ENCODE measurements at places on chromosomes 6 and 20. TPM values are rescaled to one million over a fixed set of nuclear protein-coding genes. Genes with fewer than 3 reads are reported as not detected.

Gene TCF15
- total RNA-seq, result 5.8 TPM

Gene OOEP
- total RNA-seq, result not detected

DNA sequence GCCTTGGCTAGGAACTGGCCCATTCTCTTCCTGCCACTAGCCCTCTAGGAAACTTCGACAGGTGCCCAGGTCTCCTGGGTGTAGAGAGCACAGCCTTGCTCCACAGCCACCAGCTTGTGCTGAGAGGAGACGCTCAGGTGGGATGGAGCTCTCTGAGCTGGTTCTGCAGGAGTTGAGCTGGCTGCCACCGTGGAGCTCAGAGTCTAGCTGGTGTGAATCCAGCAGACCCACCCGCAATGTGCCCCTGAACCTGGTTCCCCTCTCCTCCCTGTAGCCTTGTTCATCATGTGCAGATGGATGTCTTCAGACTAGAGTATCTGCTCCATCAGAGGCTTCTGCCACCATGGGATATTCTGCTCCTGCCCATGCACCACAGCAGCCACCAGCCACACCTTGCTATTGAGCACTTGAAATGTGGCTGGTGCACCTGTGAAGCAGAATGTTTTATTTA lies 222.5 kb downstream of the SYNDIG1 start:
- DNase-seq, result no peak
- no peaks in the 10 kb centered on the region for H3K36me3 ChIP-seq
- no peak overlapping the region for H3K27ac ChIP-seq
- peaks cover 7% of the 10 kb centered on the region for H3K4me1 ChIP-seq

DNA sequence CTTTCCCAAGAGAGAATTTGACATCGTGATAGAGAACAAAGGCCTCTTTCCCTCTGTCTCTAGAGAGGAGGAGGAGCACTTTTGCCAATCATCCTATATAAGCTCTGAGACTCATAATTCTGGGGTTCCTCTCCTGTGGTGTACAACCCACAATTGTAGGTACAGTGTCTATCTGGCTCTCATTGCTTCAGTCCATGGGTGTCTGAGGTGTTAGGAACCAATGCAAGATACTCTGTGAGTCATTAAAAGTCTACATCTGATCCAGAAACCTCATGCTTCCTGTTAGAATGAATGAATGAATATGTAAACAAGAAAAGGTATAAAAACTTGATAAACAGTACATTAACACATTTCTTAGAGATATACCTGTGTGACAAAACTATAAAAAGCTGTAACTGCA lies 356.7 kb downstream of the QKI start:
- no peaks in the 10 kb centered on the region for H3K27me3 ChIP-seq
- no peaks in the 10 kb centered on the region for H3K36me3 ChIP-seq
- H3K4me3 ChIP-seq, result no peak overlapping the region
- no peak overlapping the region for H3K27ac ChIP-seq

GRCh38 chr20:4896971-4897497 lies 104.3 kb downstream of the SLC23A2 start:
- H3K27me3 ChIP-seq, result no peaks in the 10 kb centered on the region
- H3K36me3 ChIP-seq, result no peaks in the 10 kb centered on the region
- DNase-seq, result no peak

DNA sequence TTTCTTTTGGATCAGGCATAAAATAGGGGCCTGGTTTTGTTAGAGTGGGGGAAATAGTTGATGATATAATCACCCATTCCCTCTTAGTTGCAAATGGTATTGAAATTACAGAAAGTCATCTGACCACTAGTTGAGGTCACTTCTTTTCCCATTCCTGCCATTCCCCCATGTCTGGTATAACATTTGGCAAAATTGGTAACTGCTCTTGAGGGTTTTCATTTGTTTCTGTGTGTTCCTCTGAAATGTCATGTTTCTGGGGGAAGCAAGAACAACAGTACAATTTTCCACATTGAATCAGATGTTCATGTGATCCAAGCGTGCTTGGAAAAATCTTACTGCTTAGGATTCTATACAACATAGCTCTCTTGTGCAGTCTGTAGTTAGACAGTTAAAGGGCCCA lies 7.3 kb downstream of the AIG1 start:
- H3K27ac ChIP-seq, result no peak overlapping the region
- no peaks in the 10 kb centered on the region for H3K27me3 ChIP-seq
- H3K4me3 ChIP-seq, result no peak overlapping the region
- no peaks in the 10 kb centered on the region for H3K36me3 ChIP-seq
- DNase-seq, result no peak

- no peak overlapping the region for H3K27ac ChIP-seq
- no peak for DNase-seq
- peaks cover 3% of the 10 kb centered on the region for H3K4me1 ChIP-seq
These were observed 798 bp upstream of the SNAP91 start for GRCh38 chr6:83709748-83710050.

- peak overlapping the region; percentile 63 for H3K4me3 ChIP-seq
- H3K27ac ChIP-seq, result peak overlapping the region; percentile 88
- no peaks in the 10 kb centered on the region for H3K27me3 ChIP-seq
- DNase-seq, result peak; percentile 87
- H3K36me3 ChIP-seq, result peaks cover 62% of the 10 kb centered on the region
These were observed 677 bp downstream of the NEURL2 start for GRCh38 chr20:45890077-45890984.

Gene ASIP
- total RNA-seq, result 23.2 TPM

Gene HUS1B
- not detected for total RNA-seq

Gene GTSF1L
- not detected for total RNA-seq

Gene CTAGE9
- total RNA-seq, result not detected

DNA sequence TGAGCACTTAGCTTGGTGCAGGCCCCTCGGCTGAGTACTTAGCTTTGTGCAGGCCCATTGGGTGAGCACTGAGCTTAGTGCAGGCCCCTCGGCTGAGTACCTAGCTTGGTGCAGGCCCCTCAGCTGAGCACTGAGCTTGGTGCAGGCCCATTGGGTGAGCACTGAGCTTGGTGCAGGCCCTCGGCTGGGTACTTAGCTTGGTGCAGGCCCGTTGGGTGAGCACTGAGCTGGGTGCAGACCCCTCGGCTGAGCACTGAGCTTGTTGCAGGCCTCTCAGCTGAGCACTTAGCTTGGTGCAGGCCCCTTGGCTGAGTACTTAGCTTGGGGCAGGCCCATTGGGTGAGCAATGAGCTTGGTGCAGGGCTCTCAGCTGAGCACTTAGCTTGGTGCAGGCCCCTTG lies 387.1 kb downstream of the THBS2 start:
- H3K4me3 ChIP-seq, result no peak overlapping the region
- no peak for DNase-seq
- no peak overlapping the region for H3K27ac ChIP-seq
- H3K4me1 ChIP-seq, result no peaks in the 10 kb centered on the region
- H3K36me3 ChIP-seq, result no peaks in the 10 kb centered on the region

DNA sequence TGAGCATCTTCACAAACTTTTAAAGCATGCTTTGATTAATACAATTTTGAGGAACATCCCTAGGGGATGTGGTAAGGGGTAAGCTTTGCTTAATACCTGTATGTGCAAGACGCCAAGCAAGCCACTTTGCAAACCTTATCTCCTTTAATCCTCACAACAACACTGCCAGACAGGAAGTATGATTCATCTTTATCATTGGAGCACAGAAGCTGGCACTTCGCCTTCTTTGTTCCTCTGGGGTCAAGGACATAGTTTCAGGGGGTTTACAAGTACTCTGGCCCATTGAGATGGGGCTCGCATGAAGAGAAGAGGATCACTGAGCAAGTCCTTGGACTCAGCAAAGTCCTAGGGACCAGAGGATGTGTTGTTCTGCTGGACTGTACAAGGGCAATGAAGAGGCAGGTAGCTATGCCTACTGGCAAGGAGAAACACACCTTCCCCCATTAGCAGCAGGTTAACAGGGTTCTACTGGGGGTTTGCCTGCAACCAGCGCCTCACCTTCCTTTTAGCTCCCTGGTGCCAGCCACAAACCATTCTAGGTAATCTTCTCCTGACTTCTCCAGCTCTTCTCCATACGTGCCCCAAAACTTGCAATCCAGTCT lies 8.8 kb downstream of the TMEM244 start:
- H3K4me1 ChIP-seq, result no peaks in the 10 kb centered on the region
- no peak overlapping the region for H3K27ac ChIP-seq
- no peak overlapping the region for H3K4me3 ChIP-seq
- DNase-seq, result no peak

Gene MYO6
- total RNA-seq, result 5.7 TPM

Gene OVOL2
- total RNA-seq, result not detected

DNA sequence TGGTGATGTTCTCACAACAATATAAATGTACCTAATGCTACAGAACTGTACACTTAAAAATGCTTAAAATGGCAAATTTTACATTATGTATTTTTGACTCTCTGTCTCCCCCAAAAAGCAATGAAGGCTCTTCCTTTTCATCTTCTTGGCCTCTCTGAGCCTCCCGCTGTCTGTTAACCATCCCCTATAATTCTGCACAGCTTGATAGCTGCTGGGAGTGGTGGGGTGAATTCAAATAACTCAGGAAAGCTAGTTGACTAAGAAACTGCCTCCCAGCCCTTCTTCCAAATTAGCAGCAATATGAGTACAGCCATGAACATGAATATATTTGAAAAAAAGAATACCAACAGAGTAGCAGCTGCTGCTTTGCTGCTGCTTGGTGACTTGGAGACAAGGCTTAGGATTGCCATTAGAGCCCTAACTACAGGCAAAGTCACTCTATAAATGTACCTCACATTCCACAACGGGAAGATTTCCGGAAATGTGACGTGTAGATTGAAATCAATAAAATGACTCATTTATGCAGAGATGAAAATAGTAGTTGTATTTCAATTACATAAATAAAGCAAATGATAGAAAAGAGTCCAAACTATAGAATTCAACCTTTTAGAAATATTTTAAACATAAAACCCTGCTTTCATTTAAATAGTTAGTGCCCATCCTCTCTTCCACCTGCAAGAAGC lies 200.1 kb upstream of the HEY2 start:
- H3K4me3 ChIP-seq, result no peak overlapping the region
- no peak for DNase-seq
- no peaks in the 10 kb centered on the region for H3K36me3 ChIP-seq
- no peaks in the 10 kb centered on the region for H3K4me1 ChIP-seq
- no peak overlapping the region for H3K27ac ChIP-seq

- peak overlapping the region; percentile 91 for H3K27ac ChIP-seq
- H3K4me3 ChIP-seq, result no peak overlapping the region
- H3K27me3 ChIP-seq, result no peaks in the 10 kb centered on the region
- peaks cover 77% of the 10 kb centered on the region for H3K4me1 ChIP-seq
- peaks cover 14% of the 10 kb centered on the region for H3K36me3 ChIP-seq
- DNase-seq, result no peak
These were observed 12.4 kb downstream of the LAMA4 start for GRCh38 chr6:112241820-112242429.

DNA sequence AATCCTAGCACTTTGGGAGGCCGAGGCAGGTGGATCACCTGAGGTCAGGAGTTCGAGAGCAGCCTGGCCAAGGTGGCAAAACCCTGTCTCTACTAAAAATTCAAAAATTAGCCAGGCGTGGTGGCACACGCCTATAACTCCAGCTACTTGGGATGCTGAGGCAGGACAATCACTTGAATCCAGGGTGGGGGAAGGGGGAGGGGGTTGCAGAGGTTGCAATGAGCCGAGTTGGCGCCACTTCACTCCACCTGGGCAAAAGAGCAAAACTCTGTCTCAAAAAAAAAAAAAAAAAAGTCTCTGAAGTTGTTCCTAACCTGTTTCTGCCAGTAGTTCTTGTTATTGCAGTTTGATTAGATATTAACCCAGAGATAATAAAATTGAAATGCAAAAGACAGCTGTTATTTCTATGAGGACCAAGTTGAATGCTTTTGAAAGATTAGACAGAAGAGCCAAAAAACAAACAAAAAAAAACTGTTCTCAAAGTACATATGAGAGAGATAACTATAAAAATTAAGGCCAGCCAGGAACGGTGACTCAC lies 22.6 kb downstream of the PIGU start:
- no peak for DNase-seq
- H3K27me3 ChIP-seq, result no peaks in the 10 kb centered on the region
- no peak overlapping the region for H3K27ac ChIP-seq
- H3K4me3 ChIP-seq, result no peak overlapping the region
- no peaks in the 10 kb centered on the region for H3K4me1 ChIP-seq

- no peak overlapping the region for H3K27ac ChIP-seq
- no peak for DNase-seq
- no peaks in the 10 kb centered on the region for H3K36me3 ChIP-seq
- H3K27me3 ChIP-seq, result peaks cover 52% of the 10 kb centered on the region
These were observed 23.7 kb downstream of the POM121L2 start for GRCh38 chr6:27288136-27289044.

GRCh38 chr6:168791917-168792316 lies 350.9 kb downstream of the SMOC2 start:
- no peak for DNase-seq
- H3K4me3 ChIP-seq, result no peak overlapping the region
- no peaks in the 10 kb centered on the region for H3K27me3 ChIP-seq
- H3K4me1 ChIP-seq, result no peaks in the 10 kb centered on the region

Gene BTNL2
- not detected for total RNA-seq

- peaks cover 5% of the 10 kb centered on the region for H3K4me1 ChIP-seq
- no peak overlapping the region for H3K27ac ChIP-seq
- H3K36me3 ChIP-seq, result no peaks in the 10 kb centered on the region
- no peaks in the 10 kb centered on the region for H3K27me3 ChIP-seq
- no peak overlapping the region for H3K4me3 ChIP-seq
- DNase-seq, result no peak
These were observed 18.0 kb downstream of the SCAF8 start for GRCh38 chr6:154751011-154751800.

DNA sequence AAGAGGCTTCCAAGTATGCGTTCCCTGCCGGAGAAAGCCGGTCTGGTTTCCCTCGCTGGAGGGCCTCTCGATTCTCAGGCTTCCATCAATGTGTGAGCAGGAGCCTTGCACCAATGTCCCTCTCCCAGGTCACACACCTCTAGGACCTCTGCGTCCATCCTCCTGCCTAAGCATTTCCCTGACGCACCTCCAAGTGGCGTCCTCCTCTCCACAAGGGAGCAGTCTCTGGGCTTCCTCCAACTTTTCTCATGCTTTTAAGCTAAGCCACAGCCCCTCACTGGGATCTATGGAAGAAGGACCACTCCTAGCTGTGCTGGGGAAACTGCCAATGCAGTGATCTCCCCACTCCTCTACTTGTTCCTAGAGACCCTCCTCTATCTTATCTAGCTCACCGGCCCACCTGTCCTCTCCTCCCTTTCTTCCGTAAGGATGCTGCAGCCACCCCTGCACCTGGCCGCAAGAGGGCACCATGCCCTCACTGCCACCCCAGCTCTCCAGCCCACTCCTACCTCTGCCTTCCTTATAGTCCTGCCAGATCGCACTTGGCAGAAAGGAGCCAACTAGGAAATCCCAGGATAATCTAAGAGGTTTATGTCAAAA lies 258.7 kb downstream of the LRFN2 start:
- H3K27ac ChIP-seq, result no peak overlapping the region
- peaks cover 39% of the 10 kb centered on the region for H3K27me3 ChIP-seq
- H3K4me3 ChIP-seq, result no peak overlapping the region
- no peak for DNase-seq
- H3K36me3 ChIP-seq, result no peaks in the 10 kb centered on the region
- H3K4me1 ChIP-seq, result peaks cover 10% of the 10 kb centered on the region

DNA sequence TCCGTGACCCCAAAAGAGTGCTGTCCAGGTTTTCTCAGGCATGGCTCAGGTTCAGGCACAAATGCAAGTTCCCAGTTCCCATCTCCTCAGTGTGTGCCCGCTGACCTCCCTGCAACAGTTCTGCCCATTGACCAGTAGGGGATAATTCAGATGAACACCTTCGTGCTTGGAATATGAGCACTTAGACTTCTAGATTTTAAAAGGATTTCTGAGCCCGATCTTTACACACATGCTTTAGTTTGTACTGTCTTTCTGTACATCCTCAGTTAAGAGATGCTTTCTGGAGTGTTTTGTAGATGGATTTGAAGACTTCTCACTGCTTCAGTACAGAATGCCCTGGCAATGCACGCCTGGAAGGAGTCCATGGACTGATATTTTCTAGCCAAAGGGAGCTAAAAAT lies 239.6 kb upstream of the PLCB4 start:
- H3K4me3 ChIP-seq, result no peak overlapping the region
- no peaks in the 10 kb centered on the region for H3K27me3 ChIP-seq
- H3K27ac ChIP-seq, result no peak overlapping the region

All from heart left ventricle (tissue), 16 donors.